ENCODE measurements at places on chromosomes 12 and 14. TPM values are rescaled to one million over a fixed set of nuclear protein-coding genes. Genes with fewer than 3 reads are reported as not detected.

- H3K4me1 ChIP-seq: peaks cover 3% of the 10 kb centered on the region
- no peaks in the 10 kb centered on the region for H3K27me3 ChIP-seq
- H3K36me3 ChIP-seq: no peaks in the 10 kb centered on the region
- no peak for DNase-seq
These were observed 7.2 kb downstream of the DAO start for GRCh38 chr12:108886873-108887629.

- H3K36me3 ChIP-seq: no peaks in the 10 kb centered on the region
- no peak for DNase-seq
- H3K27ac ChIP-seq: no peak overlapping the region
- no peak overlapping the region for H3K4me3 ChIP-seq
- no peaks in the 10 kb centered on the region for H3K27me3 ChIP-seq
- no peaks in the 10 kb centered on the region for H3K4me1 ChIP-seq
These were observed 40.9 kb downstream of the PELI2 start for GRCh38 chr14:56159066-56159465.

UBE2N gene
- 112 TPM for total RNA-seq

GRCh38 chr14:101062601-101063000 is 159.1 kb upstream of the RTL1 start:
- peaks cover 27% of the 10 kb centered on the region for H3K4me1 ChIP-seq
- H3K4me3 ChIP-seq: no peak overlapping the region
- DNase-seq: no peak

SETD1B gene
- total RNA-seq: 4.1 TPM

DNA sequence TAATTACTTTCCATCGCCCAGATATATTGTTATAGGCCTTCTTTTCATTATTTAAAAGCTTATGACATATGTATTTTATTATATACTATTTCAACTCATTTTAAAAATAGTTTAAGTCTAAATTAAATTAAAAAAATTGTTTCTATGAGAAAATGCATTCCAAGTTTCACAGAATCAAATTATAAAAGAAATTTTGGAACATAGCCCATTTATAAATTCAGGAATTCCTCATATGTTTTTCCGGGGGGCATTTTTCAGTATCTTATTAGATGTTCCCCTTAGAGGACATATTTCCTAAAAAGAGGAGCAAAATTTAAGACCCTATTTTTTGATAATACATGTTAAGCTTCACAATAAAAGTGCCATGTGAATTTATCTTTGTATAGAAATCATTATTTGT is 119.9 kb upstream of the ATP2B1 start:
- no peaks in the 10 kb centered on the region for H3K4me1 ChIP-seq
- H3K27ac ChIP-seq: no peak overlapping the region
- H3K4me3 ChIP-seq: no peak overlapping the region
- no peaks in the 10 kb centered on the region for H3K36me3 ChIP-seq
- no peak for DNase-seq
- no peaks in the 10 kb centered on the region for H3K27me3 ChIP-seq

LRP1-AS gene
- not detected for total RNA-seq

DNA sequence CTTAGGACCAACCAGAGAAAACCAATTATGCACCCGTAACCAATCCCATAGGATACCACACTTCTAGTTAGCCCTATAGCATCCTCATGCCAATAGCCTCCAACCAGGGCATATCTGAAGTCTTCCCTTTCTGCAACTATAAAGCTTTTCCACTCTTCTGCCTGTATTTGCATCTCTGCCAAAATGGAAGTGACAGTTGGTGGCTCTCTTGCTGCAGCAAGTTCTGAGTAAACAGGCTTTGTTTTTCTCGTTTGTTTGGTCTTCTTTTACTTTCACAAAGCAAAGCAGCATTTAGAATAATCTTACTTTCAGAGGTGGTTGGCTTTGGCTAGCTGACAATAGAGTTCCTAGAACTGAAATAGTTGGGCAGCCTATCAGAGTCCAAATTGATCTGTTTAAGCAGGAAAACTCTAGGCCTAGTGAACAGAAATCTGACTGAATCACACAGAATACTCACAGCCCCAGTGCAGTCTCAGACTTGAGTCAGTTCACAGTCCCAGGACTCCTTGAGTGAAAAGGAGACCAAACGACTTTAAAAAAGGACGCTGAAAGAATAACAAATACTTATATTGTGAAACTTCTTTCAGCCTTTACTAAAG is 1029.7 kb upstream of the LRFN5 start:
- no peaks in the 10 kb centered on the region for H3K4me1 ChIP-seq
- no peak for DNase-seq
- no peaks in the 10 kb centered on the region for H3K27me3 ChIP-seq
- H3K36me3 ChIP-seq: no peaks in the 10 kb centered on the region
- H3K4me3 ChIP-seq: no peak overlapping the region

PRB2 gene
- total RNA-seq: not detected

DNA sequence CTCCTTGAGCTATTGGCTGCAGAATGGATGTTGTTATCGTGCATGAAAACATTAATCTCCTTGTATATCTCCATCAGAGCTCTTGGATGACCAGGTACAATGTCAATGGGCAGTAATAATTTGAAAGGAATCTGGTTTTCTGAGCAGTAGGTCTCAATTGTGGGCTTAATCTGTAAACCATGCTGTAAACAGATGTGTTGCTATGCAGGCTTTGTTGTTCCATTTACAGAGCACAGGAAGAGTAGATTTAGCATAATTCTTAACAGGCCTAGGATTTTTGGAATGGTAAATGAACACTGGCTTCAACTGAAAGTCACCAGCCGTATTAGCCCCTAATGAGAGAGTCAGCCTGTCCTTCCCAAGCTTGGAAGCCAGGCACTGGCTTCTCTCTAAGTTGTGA is 50.4 kb downstream of the ATG14 start:
- DNase-seq: no peak
- H3K4me1 ChIP-seq: no peaks in the 10 kb centered on the region
- H3K27ac ChIP-seq: no peak overlapping the region

- no peaks in the 10 kb centered on the region for H3K27me3 ChIP-seq
- no peak overlapping the region for H3K4me3 ChIP-seq
- H3K36me3 ChIP-seq: no peaks in the 10 kb centered on the region
- H3K27ac ChIP-seq: no peak overlapping the region
- H3K4me1 ChIP-seq: no peaks in the 10 kb centered on the region
These were observed 46.7 kb downstream of the MSRB3 start for GRCh38 chr12:65325183-65325582.

DNA sequence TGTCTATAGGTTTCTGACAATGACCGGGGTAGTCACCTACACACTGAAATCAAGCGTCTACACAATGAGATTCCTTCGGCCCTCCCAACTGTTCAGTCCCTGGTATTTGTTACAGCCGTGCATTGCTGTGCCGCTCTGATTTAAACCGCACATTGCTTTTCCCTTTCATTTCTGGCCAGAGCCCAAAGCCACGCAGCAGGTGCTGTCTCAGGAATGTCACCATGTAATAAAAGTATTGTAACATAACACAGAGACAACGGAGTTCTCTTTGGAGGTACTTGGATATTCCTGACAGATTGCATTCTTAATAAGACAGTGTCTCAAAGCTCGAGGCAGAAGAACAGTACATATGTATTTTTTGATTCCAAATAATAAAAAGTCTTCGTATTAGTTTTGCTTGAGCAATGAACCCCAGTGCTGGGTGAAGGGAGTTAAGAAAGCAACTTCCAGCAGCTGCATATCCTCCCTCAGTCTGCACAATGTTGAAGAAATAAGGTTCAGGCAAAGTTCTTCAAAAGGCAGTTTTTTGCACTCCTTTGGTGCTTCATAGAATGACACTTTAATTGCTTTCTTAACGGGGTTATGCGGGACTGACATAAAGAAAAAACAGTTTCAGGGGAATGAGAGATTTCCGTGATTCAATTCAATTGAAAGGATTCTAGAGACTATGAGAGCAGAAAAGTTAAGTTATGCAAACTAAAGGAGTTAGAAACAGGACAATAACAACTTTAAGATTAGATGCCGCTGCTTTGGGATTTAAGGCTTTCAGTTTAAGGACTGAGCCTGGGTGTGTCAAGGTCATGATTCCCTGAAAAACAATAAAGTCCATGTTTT is 288.7 kb upstream of the FLRT2 start:
- H3K4me3 ChIP-seq: no peak overlapping the region
- DNase-seq: no peak
- H3K4me1 ChIP-seq: no peaks in the 10 kb centered on the region
- no peaks in the 10 kb centered on the region for H3K27me3 ChIP-seq

DNA sequence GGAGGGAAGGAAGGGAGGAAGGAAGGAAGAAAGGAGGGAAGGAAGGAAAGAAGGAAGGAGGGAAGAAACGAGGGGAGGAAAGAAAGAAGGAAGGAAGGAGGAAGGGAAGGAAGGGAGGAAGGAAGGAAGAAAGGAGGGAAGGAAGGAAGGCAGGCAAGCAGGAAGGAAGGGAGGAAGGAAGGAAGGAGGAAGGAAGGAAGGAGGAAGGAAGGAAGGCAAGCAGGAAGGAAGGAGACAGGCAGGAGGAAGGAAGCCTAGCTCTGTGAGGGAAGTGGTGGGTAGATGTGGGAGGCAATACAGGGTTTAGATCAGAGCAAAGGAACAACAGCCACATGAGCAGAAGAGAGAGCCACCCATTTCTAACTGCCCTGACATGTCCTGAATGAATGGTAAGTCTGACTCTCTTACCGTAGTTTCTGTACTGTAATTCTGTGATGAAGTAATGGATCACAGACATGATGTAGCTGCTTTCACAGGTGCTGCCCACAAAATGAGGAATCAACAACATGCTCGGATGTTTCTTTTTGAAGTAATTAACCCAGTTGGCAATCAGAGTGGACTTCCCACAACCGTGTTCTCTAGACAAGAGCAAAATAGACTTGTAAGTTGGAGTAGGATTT is 24.4 kb upstream of the HSP90B1 start:
- no peaks in the 10 kb centered on the region for H3K36me3 ChIP-seq
- H3K4me1 ChIP-seq: no peaks in the 10 kb centered on the region
- no peak for DNase-seq
- H3K27ac ChIP-seq: no peak overlapping the region

SOX5 gene
- total RNA-seq: 48.8 TPM

Data from spinal cord (tissue), 10 donors.